Small intestine (tissue), 16 donors: ENCODE measurements at places on chromosomes 4 and X.

GRCh38 chrX:146224442-146224841 is 406.8 kb downstream of the SLITRK2 start:
- H3K27ac ChIP-seq = no peak overlapping the region
- no peak overlapping the region for H3K4me3 ChIP-seq
- peak; percentile 2 for DNase-seq
- H3K4me1 ChIP-seq = no peaks in the 10 kb centered on the region
- no peaks in the 10 kb centered on the region for H3K36me3 ChIP-seq
- no peaks in the 10 kb centered on the region for H3K27me3 ChIP-seq

DNA sequence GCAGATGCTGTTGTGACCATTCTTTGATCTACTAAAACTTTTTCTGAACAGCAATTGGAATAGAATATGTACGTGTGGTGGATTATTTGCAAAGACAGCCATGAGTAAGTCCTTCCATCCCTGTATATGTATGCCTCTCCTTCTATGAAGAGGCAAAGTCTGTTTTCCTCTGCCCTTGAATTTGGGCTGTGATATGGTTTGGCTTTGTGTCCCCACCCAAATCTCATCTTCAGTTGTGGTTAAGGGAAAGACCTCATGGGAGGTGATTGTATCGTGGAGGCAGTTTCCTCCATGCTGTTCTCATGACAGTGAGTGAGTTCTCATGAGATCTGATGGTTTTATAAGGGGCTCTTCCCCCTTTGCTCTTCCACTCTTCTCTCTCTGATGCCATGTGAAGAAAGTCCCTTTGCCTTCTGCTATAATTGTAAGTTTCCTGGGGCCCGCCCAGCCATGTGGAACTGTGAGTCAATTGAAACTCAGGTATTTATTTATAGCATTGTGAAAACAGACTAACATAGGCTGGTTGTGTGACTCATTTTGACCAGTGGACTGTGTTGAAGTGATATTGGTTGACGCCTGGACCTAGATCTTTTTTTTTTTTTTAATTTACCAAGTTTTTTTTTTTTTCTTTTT is 108.3 kb upstream of the CAMK2D start:
- no peak overlapping the region for H3K4me3 ChIP-seq
- no peaks in the 10 kb centered on the region for H3K36me3 ChIP-seq
- no peaks in the 10 kb centered on the region for H3K27me3 ChIP-seq
- peak; percentile 5 for DNase-seq
- H3K4me1 ChIP-seq = no peaks in the 10 kb centered on the region
- no peak overlapping the region for H3K27ac ChIP-seq

- H3K4me1 ChIP-seq = no peaks in the 10 kb centered on the region
- H3K4me3 ChIP-seq = no peak overlapping the region
- no peaks in the 10 kb centered on the region for H3K36me3 ChIP-seq
- H3K27ac ChIP-seq = no peak overlapping the region
- no peaks in the 10 kb centered on the region for H3K27me3 ChIP-seq
These were observed 581.6 kb upstream of the FTHL17 start for GRCh38 chrX:31653422-31653821.

DNA sequence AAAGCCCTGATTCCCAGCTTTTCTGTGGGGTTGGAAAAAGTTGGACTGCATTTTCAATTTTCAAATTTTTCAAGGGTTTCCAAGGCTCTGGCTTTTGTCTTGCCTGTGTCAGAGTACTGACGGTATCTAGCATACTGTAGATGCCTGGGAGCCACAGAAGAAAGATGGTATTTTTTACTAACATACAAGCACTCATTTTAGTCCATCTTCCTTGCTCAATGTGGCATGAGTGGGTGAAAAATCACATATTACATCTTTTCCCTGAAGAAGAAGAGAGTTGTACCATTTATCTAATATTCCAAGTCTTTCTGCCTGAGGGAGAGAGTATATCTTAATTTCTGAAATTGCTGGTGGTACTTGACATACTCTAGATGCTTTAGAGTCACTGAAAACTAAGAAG is 738.6 kb upstream of the ADGRL3 start:
- no peaks in the 10 kb centered on the region for H3K27me3 ChIP-seq
- H3K4me1 ChIP-seq = no peaks in the 10 kb centered on the region
- H3K4me3 ChIP-seq = no peak overlapping the region
- no peaks in the 10 kb centered on the region for H3K36me3 ChIP-seq

GRCh38 chr4:47639531-47639930 is 154.5 kb downstream of the ATP10D start:
- no peak for DNase-seq
- H3K4me3 ChIP-seq = no peak overlapping the region
- H3K4me1 ChIP-seq = no peaks in the 10 kb centered on the region
- H3K36me3 ChIP-seq = no peaks in the 10 kb centered on the region
- no peaks in the 10 kb centered on the region for H3K27me3 ChIP-seq

DNA sequence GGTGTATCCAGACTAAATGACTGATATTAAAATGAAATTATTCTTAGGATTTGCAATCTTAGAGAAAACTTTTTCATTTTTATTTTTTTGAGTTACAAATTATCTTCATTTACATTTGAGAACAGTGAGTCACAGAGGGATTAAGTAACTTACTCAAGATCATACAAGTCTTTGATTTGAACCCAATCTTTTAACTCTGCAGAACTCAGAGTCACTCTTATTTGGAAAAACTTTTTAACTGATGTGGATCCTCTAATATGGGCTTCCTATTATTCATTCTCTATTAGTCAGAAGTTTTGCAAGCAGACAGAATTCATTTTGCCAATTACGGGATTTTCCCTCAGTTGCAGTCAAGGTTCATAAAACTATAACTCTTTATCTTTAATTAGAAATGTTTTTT is 20.1 kb downstream of the HPRT1 start:
- no peak for DNase-seq
- H3K27me3 ChIP-seq = no peaks in the 10 kb centered on the region
- H3K27ac ChIP-seq = no peak overlapping the region

DNA sequence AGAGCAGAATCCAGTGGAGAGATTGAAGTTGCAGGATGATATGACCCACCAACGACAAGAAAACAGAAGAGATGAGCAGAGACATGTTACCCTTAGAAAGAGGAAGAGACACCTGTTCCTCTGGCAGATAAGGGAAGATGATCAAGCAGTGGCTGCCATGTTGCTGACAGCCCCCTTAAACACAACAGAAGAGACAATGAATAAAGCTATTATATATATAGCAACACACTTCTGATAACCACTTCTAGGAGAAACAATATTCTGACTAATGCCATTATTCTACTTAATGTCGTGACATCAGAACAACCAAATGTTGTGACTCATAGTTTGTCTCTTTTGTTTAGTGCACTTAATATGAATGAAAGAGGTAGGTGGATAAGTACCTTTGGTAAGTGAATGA is 44.9 kb downstream of the SH3RF1 start:
- H3K36me3 ChIP-seq = no peaks in the 10 kb centered on the region
- H3K27me3 ChIP-seq = no peaks in the 10 kb centered on the region
- H3K27ac ChIP-seq = no peak overlapping the region
- H3K4me1 ChIP-seq = peaks cover 36% of the 10 kb centered on the region
- no peak overlapping the region for H3K4me3 ChIP-seq
- no peak for DNase-seq

DNA sequence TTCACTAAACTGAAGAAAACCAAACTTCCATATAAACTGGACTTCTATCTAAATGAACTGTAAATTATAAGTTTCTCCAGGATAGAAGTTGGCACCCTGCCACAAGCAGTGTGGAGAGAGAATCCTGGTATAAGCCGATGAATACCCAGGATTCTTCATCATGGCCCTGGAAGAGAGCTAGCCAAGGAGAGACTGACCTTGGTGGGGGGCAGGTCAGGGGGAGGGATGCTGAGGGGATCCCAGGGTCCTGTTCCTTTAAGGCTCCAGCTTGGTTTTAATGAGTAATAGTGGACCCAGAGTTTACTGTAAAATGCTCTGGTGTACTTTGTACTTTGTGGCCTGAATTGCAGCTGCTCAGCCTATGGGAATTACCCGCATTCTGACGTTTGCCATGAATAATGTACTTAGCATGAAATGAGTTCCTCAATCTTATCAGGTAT is 16.9 kb downstream of the RASSF6 start:
- DNase-seq = peak; percentile 93
- peaks cover 9% of the 10 kb centered on the region for H3K4me1 ChIP-seq
- no peaks in the 10 kb centered on the region for H3K36me3 ChIP-seq

GRCh38 chr4:7661846-7662506 is 227.2 kb upstream of the PSAPL1 start:
- no peaks in the 10 kb centered on the region for H3K4me1 ChIP-seq
- H3K36me3 ChIP-seq = no peaks in the 10 kb centered on the region
- H3K4me3 ChIP-seq = no peak overlapping the region
- DNase-seq = no peak
- H3K27me3 ChIP-seq = no peaks in the 10 kb centered on the region
- no peak overlapping the region for H3K27ac ChIP-seq

- no peaks in the 10 kb centered on the region for H3K27me3 ChIP-seq
- no peak for DNase-seq
- H3K27ac ChIP-seq = no peak overlapping the region
- no peaks in the 10 kb centered on the region for H3K4me1 ChIP-seq
- no peak overlapping the region for H3K4me3 ChIP-seq
These were observed 1472.7 kb downstream of the ARAP2 start for GRCh38 chr4:34771632-34772031.

GRCh38 chrX:44898411-44899221 is 25.6 kb downstream of the KDM6A start:
- DNase-seq = no peak
- no peak overlapping the region for H3K4me3 ChIP-seq
- no peak overlapping the region for H3K27ac ChIP-seq
- no peaks in the 10 kb centered on the region for H3K4me1 ChIP-seq
- H3K27me3 ChIP-seq = no peaks in the 10 kb centered on the region
